ENCODE measurements at places on chromosomes 3 and 15. TPM values are rescaled to one million over a fixed set of nuclear protein-coding genes. Genes with fewer than 3 reads are reported as not detected.

GRCh38 chr3:125513490-125514115 lies 6.4 kb downstream of the SNX4 start:
- H3K4me3 ChIP-seq, result no peak overlapping the region
- H3K27me3 ChIP-seq, result no peaks in the 10 kb centered on the region
- H3K27ac ChIP-seq, result no peak overlapping the region
- peaks cover 21% of the 10 kb centered on the region for H3K36me3 ChIP-seq
- H3K4me1 ChIP-seq, result peaks cover 13% of the 10 kb centered on the region

DNA sequence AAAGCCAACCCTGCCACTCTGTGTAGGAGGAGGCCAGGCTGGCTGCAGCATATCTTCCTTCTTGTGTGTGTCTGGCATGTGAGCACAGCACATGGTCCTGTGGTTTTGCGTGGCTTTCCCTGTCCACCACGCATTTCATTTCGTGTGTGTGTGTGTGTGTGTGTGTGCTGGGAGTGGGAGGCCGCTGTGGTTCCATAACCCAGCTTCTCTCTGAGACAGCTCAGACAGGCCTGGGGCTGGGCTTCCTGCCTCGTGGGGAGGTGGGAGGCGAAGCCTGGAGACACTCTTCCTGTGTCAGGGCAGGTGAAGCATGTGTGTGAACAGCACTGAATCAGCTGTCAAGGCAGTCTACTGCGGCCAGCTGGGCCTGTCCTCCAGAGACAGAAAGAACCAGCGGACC lies 16.0 kb upstream of the MRPS22 start:
- H3K27me3 ChIP-seq, result peaks cover 16% of the 10 kb centered on the region
- H3K4me1 ChIP-seq, result no peaks in the 10 kb centered on the region
- H3K27ac ChIP-seq, result no peak overlapping the region
- no peaks in the 10 kb centered on the region for H3K36me3 ChIP-seq

DNA sequence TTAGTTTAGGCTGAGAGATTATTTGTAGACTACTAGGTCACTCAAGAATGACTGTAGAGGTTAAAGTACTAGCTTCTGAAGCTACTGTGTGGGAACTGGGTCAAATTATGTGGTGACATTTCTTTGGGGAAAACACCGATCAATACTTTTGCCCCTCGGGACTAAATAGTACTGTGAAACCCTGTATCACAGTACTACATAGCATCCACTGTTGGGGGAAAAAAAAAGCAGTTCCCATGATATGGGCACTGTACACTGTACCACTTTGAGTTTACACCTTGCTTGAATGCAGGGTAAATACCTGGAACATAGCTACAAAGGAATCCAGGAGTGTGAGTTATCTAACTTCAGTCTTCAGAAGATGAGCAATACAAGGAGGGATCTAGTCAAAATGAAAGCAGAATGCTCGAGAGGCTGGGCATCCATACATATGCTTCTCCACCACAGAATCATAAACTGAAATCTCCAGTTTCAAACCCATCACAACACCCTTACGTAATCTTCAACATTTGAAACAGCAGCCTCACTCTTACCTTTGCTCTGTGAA lies 311.4 kb downstream of the UNC13C start:
- no peaks in the 10 kb centered on the region for H3K4me1 ChIP-seq
- no peak for DNase-seq
- H3K27ac ChIP-seq, result no peak overlapping the region
- no peaks in the 10 kb centered on the region for H3K36me3 ChIP-seq

GRCh38 chr3:187870360-187871203 lies 125.3 kb upstream of the BCL6 start:
- H3K27ac ChIP-seq, result no peak overlapping the region
- H3K4me3 ChIP-seq, result no peak overlapping the region
- no peaks in the 10 kb centered on the region for H3K4me1 ChIP-seq
- H3K36me3 ChIP-seq, result no peaks in the 10 kb centered on the region
- H3K27me3 ChIP-seq, result no peaks in the 10 kb centered on the region

DNA sequence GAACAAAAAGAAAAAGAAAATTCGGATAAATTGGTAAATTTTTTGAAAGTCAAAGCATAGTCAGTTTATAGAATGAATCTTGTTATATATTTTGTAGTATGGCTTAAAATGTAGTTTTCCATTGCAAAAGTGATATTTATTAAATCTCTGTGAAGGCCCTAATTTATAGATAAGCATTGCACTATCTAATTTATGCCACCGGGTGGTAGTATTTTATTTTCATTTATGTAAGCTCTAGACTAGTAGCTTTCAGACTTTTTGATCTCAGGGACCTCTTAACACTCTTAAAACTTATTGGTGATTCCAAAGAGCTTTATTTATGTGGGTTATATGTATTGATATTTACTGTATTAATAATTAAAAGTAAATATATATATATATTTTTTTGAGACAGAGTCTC lies 133.9 kb upstream of the LRRFIP2 start:
- no peak overlapping the region for H3K4me3 ChIP-seq
- DNase-seq, result no peak
- no peaks in the 10 kb centered on the region for H3K27me3 ChIP-seq
- peaks cover 6% of the 10 kb centered on the region for H3K4me1 ChIP-seq
- peaks cover 18% of the 10 kb centered on the region for H3K36me3 ChIP-seq

DNA sequence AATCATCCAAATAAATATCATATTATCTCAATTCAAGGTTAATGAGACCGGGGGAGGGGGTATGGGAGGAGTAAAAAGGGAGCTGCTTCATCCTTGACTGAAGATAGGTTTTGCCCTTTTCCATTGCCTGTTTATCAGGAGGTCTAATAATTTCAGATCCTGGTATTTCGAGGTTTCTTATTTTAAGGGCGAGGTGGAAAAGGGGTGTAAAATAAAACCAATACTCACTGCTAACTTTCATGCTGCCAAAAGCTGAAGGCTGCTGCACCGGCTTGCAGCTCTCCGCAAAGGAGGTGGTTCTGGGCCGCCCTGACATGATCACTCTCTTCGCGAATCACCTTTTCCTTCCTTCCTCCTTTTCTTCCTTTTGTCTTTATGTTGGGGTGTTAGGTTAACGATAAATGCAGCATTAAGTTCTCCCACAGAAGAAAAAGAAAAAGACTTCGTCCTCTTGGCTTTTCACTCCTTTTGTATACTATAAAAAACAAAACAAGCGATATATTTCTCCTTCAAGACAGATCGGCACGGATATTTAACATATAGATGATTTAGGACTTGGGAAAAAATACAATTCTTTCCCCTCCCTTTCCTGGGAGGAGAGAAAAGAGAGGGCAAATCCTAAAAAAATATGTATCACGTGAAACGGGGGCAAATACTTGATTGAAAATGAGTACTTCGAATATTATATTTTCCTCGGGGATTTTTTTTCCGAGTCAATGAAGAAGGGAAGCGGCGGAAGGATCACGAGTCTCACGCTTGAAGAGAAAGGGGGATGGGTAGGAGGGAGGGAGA lies 932 bp downstream of the GSK3B start:
- H3K36me3 ChIP-seq, result no peaks in the 10 kb centered on the region
- no peaks in the 10 kb centered on the region for H3K27me3 ChIP-seq
- no peak for DNase-seq
- H3K27ac ChIP-seq, result peak overlapping the region; percentile 100
- peak overlapping the region; percentile 86 for H3K4me3 ChIP-seq

DNA sequence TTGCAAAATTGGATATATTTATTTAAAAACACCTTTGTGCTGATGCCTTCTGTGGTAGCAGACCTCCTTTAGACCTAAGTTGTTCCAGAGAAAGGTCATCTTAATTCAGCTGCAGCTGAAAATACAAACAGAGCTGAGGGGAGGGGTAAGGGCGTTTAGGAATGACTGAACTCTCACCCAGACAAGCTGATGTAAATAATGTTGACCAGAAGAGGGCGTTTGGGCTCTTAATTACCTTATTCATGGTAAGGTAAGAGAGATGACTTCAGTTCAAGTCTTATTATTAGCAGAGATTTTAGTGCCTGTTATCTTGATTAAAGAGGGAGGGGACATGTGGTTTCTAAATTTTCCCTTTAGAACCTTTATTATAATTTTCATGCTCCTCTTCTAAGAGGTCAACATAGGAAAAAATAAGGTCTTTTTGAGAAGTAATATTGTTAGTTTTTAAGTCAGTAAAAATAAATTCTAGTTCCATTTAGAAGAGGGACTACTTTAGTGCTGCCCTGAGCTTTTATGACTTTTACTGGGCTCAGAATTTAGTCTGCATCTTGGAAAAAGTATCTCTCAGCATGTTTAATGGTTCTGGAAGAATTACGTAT lies 46.3 kb downstream of the GPR171 start:
- no peak for DNase-seq
- H3K4me1 ChIP-seq, result no peaks in the 10 kb centered on the region
- no peak overlapping the region for H3K4me3 ChIP-seq
- H3K27me3 ChIP-seq, result no peaks in the 10 kb centered on the region
- no peak overlapping the region for H3K27ac ChIP-seq

CAND2 gene
- 7.8 TPM for total RNA-seq

ACVR2B gene
- total RNA-seq, result 6.6 TPM

MYL3 gene
- 3.8 TPM for total RNA-seq

TRAT1 gene
- 1.1 TPM for total RNA-seq

ROPN1 gene
- total RNA-seq, result not detected

PAK6 gene
- 5.7 TPM for total RNA-seq

TMC3 gene
- not detected for total RNA-seq

GOLGA8T gene
- 0.20 TPM for total RNA-seq

UBAP1L gene
- 4.9 TPM for total RNA-seq
